ENCODE measurements at places on chromosomes 6 and 20.

GRCh38 chr20:14193885-14194284 lies 143.5 kb downstream of the FLRT3 start:
- DNase-seq = no peak

DNA sequence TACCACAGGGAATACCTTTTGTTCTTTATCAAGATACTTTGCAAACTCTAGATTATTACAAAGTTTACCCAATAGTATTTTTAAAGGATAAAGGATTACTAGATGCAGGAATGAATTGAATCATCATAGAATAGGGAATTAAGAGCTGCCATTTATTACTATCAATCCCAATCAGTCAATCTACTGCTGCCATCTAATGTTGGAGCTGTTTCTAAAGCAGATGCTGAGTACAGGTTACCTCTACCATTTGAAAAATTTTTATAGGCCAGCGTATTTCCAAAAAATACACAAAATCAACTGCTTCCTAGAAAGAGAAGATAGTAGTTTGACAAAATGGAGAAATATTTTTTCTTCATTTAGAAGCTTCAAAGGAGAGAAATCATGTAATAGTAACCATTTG lies 520.4 kb downstream of the ADGRB3 start:
- no peak for DNase-seq

DNA sequence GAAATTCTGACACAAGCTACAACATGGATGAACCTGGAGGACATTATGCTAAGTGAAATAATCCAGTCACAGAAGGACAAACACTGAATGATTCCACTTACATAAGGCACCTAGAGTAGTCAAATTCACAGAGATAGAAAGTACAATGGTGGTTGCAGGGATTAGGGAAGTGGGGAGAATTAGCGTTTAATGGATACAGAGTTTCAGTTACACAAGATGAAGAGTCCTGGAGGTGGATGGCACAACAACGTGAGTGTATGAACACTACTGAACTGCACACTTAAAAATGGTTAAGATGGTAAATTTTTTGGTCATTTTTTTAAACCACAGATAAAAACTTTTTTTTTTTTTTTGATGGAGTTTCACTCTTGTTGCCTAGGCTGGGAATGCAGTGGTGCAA lies 24.7 kb downstream of the MOCS3 start:
- DNase-seq = no peak

DNA sequence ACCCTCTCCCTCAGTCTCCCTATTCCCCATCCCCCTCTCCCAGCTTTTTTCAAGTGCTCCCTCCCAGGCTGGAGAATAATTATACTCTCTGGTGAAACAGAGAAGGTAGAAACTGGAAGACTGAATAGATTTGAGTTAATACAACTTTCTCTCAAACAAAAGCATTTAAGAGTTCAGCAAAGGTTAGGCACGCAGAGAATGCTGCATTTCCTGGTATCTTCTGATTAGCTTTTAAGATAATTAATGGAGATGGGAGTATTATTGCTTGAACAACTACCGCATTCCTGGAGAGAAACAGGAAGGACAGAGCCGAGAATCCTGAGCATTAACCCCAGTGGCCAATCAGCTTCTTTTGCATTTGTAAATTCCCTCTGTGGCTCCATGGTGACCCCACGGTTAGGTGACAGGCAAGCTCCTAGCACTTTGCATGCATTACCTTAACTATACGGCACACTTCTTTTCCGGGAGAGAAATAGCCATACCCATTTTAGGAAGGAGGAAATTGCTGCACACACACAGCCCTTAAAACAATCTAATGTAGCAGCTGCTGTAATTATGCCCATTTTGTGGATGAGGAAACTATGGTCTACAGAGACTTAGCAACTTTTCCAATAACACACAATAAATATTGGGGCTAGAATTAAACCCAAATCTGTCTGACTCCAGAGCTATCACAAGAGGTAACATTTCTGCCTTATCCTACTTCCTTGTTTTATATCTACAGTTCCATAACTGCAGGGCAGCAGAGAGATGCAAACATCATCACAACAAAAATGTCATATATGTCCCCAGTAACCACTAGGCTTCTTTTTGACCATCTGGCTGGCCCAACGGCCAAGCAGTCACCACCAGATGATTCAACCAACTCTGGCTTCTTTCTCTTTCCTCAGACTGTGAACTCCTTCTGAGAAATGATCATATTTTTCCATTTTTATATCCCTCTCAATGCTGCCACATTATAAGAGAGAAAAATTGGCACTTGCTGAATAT lies 169.9 kb downstream of the CD24 start:
- no peak for DNase-seq

GRCh38 chr20:33246077-33246476 lies 10.3 kb downstream of the BPIFA1 start:
- no peak for DNase-seq

DNA sequence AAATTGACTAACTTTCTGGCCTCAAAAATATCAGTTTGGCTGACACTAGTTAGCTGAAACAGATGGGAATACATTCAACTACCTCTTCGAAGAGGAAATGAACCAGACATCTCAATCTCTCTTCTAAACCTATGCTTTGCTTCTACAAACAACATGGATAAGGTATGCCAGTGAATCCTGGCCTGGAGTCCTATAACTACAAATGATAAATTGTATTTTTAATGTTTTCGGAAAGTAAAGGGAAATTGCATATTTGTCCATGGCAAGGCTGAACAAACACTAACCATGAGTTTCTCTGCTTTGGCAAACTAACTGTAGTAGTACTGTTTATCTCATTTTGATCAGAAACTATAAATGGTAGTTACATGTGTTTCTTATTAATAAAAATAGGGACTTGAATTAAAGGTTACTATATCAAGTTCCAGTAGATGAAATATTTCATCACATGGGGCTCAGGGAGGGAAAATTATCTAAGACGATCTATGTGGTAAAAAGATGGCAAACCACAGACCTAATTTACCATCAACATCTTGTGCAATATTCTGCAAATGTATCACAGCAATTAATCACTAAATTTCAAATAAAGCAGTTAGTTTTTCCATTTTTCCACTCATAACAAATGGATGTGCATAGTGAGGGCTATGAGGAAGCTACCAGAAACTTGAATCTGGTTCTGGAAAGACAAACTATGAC lies 76.8 kb downstream of the COL12A1 start:
- no peak for DNase-seq

GRCh38 chr20:62860924-62861691 lies 514 bp downstream of the TCFL5 start:
- peak; percentile 25 for DNase-seq

DNA sequence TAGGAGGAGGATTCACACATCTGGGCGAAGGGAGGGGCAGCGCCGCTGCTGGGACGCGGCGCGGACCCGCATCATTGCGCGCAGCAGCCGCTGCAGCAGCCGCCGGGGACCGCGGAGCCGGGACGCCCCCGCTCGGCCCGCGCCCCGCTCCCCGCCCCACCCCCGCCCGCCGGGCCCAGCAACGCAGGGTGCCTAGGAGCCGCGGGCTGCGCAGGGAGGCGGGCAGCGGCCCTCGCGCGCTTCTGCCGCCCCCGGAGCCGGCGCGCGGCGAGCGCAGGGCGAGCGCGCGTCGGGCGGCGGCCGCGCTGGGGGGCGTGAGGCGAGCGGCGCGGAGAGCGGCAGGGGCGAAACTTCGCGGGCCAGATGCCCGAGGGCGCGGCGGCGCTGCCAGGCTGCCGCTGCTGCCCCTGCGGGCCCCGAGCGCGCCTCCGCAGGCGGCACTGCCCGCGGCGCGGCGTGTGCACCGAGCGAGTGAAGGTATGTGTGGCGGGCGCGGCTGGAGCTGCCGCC lies at the start of gene NKAIN2:
Gene NKAIN2, plus strand, starts transcription at position 362 of the 510 bp plus-strand sequence.
- no peak for DNase-seq

GRCh38 chr20:40535816-40536215 lies 153.2 kb downstream of the MAFB start:
- DNase-seq = no peak

Measured in stimulated activated CD8-positive, alpha-beta memory T cell treated with anti-CD3 and anti-CD28 coated beads, Interleukin-15, amount 100 ng/mL, for 4 hours (primary cell).